ENCODE measurements at places on chromosomes 7 and 10.

GRCh38 chr10:119431034-119431772 is 111.3 kb downstream of the RGS10 start:
- peak; percentile 58 for DNase-seq

- no peak for DNase-seq
These were observed 4.9 kb downstream of the HYAL4 start for GRCh38 chr7:123849855-123850254.

DNA sequence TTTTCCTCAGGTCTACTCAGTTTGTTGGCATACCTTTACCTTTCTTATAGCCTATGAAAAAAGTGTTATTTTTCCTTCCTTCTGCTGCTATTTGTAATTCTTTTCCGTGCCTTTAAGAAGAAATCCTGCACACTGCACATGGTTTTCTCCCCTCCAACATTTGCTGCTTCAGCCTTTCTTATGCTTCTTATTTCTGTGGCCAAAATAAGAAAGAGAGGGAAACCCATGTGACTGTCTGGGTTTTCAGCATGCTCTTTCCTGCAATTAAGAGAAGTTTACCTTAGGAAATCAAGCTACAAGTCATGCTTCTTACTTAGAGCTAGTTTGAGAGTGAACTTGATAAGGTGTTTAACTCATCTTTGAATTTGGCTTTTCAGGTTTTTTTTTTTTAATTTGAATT is 11.0 kb downstream of the TBC1D12 start:
- DNase-seq: no peak

- DNase-seq: no peak
These were observed 218.6 kb downstream of the RPS24 start for GRCh38 chr10:78252286-78252685.

GRCh38 chr10:101112799-101113594 is 18.1 kb upstream of the TLX1 start:
- no peak for DNase-seq

DNA sequence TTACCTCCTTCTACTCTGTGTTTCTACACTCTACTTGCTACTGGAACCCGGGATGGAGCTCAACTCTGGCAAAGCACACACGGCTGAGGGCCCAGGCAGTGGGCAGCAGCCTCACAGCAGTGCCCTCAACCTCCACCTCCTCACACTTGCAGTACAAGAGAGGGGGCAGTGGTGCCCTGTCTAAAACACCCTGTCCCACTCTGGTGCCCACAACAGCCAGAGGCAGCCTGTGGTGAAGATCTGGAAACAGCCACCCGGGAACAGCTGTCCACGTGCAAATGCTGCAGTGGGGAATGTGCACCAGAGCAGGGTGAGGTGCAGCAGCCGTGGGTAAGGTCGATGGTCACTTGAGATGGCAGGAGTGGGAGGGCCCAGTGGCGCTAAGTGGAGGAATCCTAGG is 13.7 kb downstream of the MAT1A start:
- no peak for DNase-seq

Data from right cardiac atrium (tissue), 5 donors.